Breast epithelium (tissue), 4 donors: ENCODE measurements at places on chromosomes 2 and 18.

- DNase-seq, result no peak
Observed at GRCh38 chr2:3805201-3805939, 102.0 kb downstream of the DCDC2C start.

GRCh38 chr18:34357944-34358580 lies 133.3 kb upstream of the NOL4 start:
- no peak for DNase-seq

GRCh38 chr2:19300961-19301360 lies 57.5 kb downstream of the OSR1 start:
- no peak for DNase-seq

- DNase-seq, result no peak
Observed at GRCh38 chr2:233369897-233370685, 15.8 kb downstream of the DGKD start.

DNA sequence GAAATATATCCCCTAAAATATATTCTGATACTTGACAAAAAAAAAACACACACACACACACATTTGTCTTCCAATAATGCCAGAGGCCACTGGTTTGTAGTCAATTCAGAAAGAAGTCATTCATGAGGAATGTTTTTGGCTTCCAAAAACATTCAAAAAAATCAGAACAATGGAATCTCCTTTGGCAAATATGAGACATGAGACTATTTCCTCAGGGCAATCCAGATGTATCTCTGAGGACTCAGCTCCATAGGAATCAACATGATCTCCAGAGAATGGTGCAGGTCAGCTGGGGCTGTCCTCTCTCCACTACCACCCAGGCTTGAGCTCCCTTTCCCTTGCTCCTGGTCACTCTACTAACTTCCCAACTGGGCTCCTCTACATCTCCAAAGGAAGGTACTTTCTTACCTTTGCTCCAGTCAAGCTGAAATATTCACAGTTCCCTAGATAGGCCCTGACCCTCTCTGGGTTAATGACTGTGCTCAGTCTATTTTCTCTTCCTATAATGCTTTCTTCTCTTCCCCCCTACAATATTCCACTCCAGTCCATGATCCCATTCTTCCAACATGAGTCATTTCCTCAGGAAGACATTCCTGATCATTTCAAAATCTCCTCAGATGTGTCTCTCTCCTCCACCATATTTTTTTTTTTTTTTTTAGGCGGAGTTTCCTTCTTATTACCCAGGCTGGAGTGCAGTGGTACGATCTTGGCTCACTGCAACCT lies 145.3 kb downstream of the C1D start:
- no peak for DNase-seq
